NCI-H187 (cell line): ENCODE measurements at places on chromosomes 3 and 15.

- no peak for DNase-seq
Observed at GRCh38 chr15:68028888-68029207, 25.3 kb upstream of the PIAS1 start.

- no peak for DNase-seq
Observed at GRCh38 chr3:152964911-152965609, 130.1 kb downstream of the P2RY1 start.

DNA sequence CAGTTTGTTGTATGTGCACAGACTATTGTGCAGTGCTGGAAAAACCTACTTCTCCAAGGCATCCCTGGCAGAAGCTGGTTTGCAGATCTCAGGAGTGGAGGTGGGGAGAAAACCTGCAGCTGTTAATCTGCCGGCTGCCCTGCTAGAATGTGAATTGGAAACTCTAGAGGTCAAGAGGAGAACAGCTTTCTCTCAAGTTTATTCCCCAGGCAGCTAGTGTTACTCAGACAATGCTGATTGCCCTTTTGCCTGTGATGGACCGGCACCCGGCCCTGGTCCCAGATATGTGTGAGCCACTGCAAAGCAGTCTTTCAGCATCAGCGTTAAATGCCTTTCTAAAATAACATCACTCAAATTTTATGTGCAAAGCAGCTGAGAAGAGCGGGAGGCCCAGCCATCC is 129.7 kb upstream of the TPM1 start:
- no peak for DNase-seq

GRCh38 chr3:1318296-1319005 is 225.6 kb downstream of the CNTN6 start:
- no peak for DNase-seq

- DNase-seq: peak; percentile 61
Observed at GRCh38 chr15:92878593-92879053, 21.5 kb upstream of the CHD2 start.

DNA sequence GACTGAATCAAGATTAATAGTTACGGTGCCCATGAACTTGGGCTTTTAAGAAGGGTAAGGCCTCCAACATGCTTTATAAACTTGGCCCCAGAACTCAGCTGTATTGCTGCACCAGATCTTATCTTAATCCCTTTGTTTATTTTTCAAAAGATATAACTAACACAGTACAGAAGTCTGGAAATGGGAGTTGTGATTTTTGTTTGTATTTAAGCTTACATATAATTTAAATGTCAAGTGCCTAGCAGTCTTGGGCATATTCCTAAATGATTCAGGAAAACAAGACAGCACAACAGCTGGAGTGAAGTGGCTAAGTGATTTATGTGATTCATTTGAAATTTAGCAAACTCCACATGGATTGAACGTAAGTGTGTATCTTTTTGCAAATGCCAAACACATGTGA is 56.2 kb downstream of the NBEAL2 start:
- no peak for DNase-seq

- DNase-seq: no peak
Observed at GRCh38 chr15:41079717-41080116, 36.4 kb downstream of the INO80 start.

- no peak for DNase-seq
Observed at GRCh38 chr3:193132964-193133363, 108.1 kb upstream of the PLAAT1 start.
